Central memory CD4-positive, alpha-beta T cell (primary cell): ENCODE measurements at places on chromosomes 7 and 10.

- DNase-seq, result no peak
These were observed 29.9 kb downstream of the GPR22 start for GRCh38 chr7:107499731-107500130.

DNA sequence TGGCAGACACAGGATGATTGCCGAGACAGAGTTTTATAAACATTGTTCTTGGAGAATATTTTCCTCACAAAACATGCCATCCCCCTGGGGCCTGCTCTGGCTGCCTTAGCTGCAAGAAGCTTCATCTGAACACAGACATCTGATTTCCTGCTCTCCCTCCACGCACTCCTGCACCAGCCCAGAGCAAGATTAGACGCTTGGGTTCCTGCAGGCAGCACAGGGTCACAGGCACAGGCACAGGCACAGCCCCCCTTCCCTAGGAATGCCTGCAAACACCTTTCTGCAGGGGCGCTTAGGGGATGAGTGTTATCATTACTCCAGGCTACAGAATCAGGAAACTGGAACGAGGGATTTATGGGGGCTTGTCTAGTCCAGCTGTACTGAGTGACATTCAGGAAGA, 450.3 kb downstream of the GRID1 start:
- DNase-seq, result no peak

GRCh38 chr7:142916508-142916907, 17.0 kb downstream of the TRPV5 start:
- no peak for DNase-seq

DNA sequence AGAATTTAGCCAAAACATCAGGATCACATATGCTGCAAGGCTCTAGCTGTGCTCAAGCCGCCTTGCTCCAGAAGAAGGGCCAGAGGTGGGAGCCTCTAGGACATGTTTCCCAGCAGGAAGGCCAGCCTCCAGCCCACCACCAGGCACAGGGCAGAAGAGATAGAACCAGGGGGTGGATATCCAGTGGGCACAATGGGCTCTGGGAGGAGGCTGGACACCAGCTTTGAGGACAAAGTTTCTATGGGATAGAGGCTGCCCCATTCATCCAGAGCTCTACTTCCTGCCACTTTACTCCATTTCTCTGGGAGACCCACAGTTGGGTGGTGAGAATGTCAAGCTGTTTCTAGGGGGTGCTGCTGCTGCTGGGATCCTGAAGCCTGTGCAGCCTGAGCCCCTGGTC, 77.1 kb downstream of the ARHGAP22 start:
- DNase-seq, result no peak

DNA sequence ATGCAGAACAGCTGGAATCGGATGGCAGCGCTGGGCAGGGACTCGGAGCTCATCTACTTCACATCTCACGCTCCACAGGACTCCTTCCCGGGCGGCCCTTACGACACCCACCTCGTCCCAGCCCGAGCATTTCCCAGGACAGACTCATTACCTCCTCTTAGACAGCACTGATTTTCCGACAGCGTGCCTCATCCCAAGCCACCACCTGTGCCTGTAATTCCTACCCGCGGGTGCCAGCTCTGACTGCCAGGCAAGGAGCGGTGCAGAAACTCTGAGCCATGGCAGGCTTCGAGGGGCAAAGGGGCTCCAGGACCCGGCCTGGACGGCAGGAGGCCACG, 25.6 kb downstream of the GPER1 start:
- DNase-seq, result no peak

- DNase-seq, result no peak
These were observed 61.5 kb upstream of the GDF10 start for GRCh38 chr10:47238331-47239095.
